ENCODE measurements at places on chromosomes 2 and 18.

DNA sequence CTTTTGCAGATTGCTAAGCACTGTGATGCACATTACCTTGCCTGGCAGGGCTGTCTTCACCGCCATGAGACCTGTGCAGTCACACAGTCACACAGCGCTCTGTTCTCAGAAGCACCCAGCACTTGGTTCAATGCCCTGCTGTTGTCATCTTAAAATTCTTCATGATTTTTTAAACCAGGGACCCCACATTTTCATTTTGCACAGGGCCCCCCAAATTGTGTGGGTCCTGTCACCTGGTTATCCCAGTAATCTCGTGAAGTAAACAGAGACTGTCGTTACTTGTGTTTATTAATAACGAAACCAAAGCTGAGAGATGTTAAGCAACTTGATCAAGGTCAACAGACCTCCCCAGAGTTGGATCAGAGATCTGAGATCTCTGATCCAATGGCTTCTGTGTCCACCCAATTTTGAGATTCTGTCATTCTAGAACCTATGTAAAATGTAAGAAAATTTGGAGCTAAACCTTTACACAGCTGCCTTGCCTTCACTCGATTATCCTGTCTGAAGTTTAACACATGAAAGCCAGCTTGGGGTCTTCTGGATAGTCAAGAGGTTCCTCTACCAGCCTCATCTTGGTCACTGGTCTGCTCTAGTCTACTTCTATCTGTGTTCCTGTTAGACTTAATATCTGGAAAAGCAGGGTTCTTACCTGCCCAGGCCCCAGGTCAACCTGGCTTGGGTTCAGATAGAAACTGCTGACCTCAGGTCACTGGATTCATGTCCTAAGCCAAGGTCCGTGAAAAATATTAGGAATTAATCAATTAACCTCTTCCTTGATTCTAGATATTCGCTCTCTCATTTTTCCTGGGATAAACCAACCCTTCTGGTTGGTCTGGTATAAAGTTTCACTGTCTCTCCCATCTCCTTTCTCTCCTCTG is 13.7 kb upstream of the TTC39C start:
- no peak for DNase-seq

GRCh38 chr2:152537081-152537651 is 180.1 kb downstream of the PRPF40A start:
- no peak for DNase-seq

- no peak for DNase-seq
These were observed 101.0 kb upstream of the NT5C1B start for GRCh38 chr2:18690342-18690741.

GRCh38 chr2:114610677-114611076 is 168.2 kb downstream of the DPP10 start:
- no peak for DNase-seq

GRCh38 chr2:57156231-57156924 is 890.2 kb upstream of the VRK2 start:
- no peak for DNase-seq

- DNase-seq, result no peak
These were observed 70.3 kb upstream of the NCK2 start for GRCh38 chr2:105674401-105674800.

GRCh38 chr2:72300147-72300684 is 152.6 kb upstream of the CYP26B1 start:
- DNase-seq, result no peak

GRCh38 chr2:2108756-2109155 is 222.3 kb downstream of the MYT1L start:
- no peak for DNase-seq

GRCh38 chr2:59077026-59077725 is 836.1 kb upstream of the FANCL start:
- DNase-seq, result no peak

DNA sequence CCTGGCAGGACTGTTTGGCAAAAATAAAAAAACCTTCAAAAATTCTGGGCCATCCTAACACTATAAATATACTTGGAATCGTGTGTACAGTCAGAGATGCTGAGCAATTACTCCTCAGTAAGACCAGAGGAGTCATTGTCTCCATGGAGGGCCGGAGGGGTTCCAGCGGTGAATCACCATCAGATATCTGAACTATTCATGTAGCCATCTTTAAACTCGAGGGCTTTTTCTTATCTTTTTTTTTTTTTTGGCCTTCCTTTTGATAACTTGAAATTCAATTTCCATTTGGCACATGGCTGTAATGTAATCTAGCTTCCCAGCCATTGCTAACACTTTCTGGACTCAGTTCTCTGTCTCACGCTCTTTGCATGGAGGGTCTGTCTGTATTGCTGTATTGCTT is 7.4 kb upstream of the FHL2 start:
- no peak for DNase-seq

- DNase-seq, result no peak
These were observed 103.0 kb downstream of the AFF3 start for GRCh38 chr2:100039291-100039980.

DNA sequence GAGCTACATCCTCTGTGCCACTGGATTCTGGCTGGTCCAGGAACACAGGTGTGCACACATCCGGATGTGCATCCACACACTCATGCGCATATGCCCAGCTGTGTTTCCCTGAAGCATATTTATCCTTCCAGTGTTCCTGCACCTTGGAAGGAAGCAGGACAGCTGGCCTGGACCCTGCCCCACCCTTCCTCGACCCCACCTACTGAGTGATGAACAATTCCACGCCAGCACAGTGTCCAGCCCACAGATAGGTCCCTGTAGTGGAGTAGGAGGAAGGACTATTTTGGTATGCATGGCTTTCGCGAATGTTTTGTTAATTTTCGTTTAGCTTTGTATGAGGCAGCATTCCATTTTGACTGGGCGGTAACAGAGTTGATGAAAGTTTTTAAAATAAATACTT is 211.5 kb downstream of the AGAP1 start:
- DNase-seq, result no peak
